ENCODE measurements at places on chromosomes 3 and 15.

- DNase-seq = no peak
These were observed 89.2 kb upstream of the MEF2A start for GRCh38 chr15:99476413-99477222.

DNA sequence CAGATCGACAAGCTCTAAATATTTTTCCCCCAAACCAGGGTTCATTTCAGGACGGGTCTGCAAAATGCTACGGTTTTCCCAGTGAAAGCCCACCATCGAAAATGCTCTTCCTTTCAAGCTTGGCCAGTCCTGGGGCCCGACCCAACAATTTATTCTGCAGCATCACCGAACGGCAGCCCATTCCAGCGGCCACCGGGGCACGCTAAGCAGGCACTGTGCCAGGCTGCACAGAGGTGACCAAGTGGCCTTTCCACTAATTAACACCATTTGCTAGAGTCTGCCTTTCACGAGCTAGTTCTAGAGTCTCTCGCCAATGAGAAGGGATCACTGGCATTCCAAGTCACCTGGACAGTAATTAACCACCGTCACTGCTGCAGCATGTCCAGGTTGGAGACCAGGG is 14.4 kb downstream of the RGMA start:
- DNase-seq = no peak

- no peak for DNase-seq
These were observed 19.3 kb upstream of the ETV5 start for GRCh38 chr3:186128158-186128557.

- no peak for DNase-seq
These were observed 38.4 kb downstream of the UBP1 start for GRCh38 chr3:33401781-33402180.

GRCh38 chr3:194874206-194874605 is 188.5 kb downstream of the FAM43A start:
- DNase-seq = no peak

- DNase-seq = no peak
These were observed 188.3 kb downstream of the IL5RA start for GRCh38 chr3:2921903-2922302.

DNA sequence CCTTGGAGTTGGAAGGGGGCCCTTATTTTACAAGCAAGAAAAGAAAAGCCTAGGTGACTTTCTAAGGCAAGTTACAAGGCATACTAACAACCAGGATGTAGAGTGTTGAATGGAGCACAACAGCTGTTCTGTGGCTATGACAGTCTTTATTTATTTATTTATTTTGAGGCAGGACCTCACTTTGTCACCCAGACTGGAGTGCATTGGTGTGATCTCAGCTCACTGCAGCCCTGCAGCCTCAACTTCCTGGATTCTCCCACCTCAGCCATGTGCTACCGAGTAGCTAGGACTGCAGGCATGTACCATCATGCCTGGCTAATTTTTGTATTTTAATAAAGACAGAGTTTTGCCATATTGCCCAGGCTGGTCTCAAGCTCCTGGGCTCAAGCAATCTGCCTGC is 973.4 kb downstream of the ROBO1 start:
- no peak for DNase-seq

- no peak for DNase-seq
These were observed 46.9 kb upstream of the MUC13 start for GRCh38 chr3:124981472-124981871.

- DNase-seq = no peak
These were observed 40.1 kb upstream of the PDCD6IP start for GRCh38 chr3:33758281-33758680.

- peak; percentile 3 for DNase-seq
These were observed 125.1 kb downstream of the SHQ1 start for GRCh38 chr3:72722930-72723726.

DNA sequence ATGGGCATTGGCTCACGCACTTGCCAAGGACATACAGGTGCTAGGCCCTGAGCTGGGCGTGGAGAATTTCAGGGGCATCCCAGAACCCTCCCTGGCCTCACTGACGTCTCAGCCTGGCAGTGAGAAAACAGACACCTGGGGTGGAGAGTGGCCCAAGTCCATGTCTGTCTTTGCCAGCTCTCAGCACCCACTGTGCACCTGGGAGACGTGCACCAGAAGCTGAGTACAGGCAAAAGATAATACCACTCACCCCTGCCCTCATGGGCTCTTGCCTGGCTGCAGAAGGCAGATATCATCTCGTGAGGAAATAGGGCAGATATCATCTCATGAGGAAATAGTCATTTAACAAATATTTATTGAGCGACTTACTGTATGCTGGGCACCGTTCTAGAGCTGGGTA is 8.0 kb downstream of the LOXL1 start:
- no peak for DNase-seq

GRCh38 chr3:63960048-63960711 is 48.0 kb upstream of the SCAANT1 start:
- DNase-seq = no peak

- no peak for DNase-seq
These were observed 50.8 kb upstream of the PLAAT1 start for GRCh38 chr3:193190146-193190786.

- DNase-seq = no peak
These were observed 1.0 kb downstream of the ZFAND6 start for GRCh38 chr15:80060356-80061006.

DNA sequence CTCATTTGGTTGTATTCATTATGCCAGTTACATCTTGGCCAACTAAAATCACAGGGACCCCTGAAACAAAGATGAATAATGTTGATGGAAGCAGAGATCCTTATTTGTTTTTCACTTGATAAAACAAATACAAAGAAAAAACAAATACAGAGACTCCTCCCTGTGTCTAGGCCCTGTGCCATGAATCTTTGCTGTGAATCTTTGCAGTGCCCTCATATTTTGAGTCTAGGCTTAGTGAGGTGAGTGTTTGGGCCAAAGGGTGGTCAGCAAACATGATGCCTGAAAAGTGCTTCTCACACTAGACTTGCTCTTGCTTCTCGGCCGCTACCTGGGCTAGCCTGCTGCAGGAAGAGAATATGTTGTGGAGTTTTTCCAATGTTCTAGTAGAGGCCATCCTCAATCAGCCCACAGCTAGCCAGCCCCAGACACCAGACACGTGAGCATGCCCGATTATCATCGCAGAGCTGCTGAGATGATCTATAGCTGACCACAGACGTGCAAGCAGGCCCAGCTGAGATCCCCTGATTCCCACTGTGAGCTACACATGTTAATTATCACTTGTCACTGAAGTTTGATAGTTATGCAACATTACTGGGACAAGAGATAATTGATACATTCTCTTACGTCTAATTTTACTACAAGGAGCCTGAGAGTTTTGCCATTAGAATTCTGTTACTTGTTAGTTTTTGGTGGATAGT is 191.4 kb downstream of the THRB start:
- no peak for DNase-seq

GRCh38 chr15:52338058-52338457 is 42.5 kb upstream of the MYO5C start:
- DNase-seq = no peak

DNA sequence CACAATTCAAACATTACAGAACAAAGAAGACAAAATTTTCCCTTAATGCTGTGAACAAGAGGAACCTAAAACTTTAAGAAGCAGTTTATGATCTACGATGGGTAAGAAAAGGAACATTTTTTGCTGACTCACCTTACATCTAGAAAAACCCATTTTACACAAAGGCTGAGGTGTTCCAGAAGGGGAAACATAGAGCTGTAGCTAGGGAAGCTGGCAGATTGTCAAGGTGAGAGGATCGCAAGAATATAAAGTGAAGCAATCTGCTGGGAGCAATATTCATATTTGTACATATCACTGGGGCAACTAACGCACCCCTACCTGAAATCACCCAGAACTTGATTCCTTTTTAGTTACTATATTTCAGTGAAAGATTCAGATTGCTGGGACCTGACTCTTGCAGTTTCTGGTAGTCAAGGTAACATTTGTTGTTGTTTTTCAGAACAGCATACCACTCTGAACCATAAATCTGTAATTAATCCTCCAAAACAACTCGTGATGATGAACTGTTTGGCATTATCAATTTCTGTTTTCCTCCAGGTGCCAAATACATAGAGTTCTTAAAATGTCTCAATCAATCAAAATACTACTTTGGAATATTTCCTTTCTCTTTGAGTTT is 184.1 kb upstream of the LRRC3B start:
- no peak for DNase-seq

GRCh38 chr3:167691366-167691765 is 37.6 kb upstream of the WDR49 start:
- DNase-seq = no peak

DNA sequence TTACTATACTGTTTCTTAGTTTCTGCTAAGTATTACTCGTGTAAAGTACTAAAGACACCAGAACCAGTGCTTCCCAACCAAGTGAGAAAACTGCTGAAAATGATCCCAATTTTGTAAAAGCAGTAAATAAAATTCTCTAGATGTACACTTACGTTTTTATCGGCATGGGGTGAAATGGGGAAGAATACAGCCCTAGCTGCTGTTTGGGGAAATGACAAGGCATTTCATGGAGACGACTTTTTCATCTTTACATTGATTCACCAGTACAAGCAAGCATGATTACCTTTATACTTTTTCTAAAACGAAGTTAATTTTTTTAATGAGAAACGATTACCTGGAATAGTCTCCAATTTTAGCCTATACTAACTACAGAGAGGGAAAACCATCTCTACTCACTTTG is 1.4 kb downstream of the PSMD6 start:
- DNase-seq = no peak

GRCh38 chr3:101849714-101850245 is 466 bp downstream of the NFKBIZ start:
- DNase-seq = peak; percentile 33

Measured in stimulated activated CD8-positive, alpha-beta memory T cell treated with anti-CD3 and anti-CD28 coated beads, Interleukin-2, amount 100 ng/mL, for 48 hours (primary cell).